Activated CD4-positive, alpha-beta T cell treated with anti-CD3 and anti-CD28 coated beads, Interleukin-2, amount 10 ng/mL, durations not matched to agents 24 days and 14 days (primary cell): ENCODE measurements at places on chromosomes 11 and 22. TPM values are rescaled to one million over a fixed set of nuclear protein-coding genes. Genes with fewer than 3 reads are reported as not detected.

IFITM10 gene
- 0.12 and 0.14 TPM in 2 replicates for total RNA-seq

GRCh38 chr11:1229471-1230120 is 6.7 kb downstream of the MUC5B start:
- no peaks in the 10 kb centered on the region for H3K4me1 ChIP-seq
- H3K27ac ChIP-seq: no peak overlapping the region
- no peaks in the 10 kb centered on the region for H3K27me3 ChIP-seq
- DNase-seq: no peak
- H3K4me3 ChIP-seq: no peak overlapping the region

DNA sequence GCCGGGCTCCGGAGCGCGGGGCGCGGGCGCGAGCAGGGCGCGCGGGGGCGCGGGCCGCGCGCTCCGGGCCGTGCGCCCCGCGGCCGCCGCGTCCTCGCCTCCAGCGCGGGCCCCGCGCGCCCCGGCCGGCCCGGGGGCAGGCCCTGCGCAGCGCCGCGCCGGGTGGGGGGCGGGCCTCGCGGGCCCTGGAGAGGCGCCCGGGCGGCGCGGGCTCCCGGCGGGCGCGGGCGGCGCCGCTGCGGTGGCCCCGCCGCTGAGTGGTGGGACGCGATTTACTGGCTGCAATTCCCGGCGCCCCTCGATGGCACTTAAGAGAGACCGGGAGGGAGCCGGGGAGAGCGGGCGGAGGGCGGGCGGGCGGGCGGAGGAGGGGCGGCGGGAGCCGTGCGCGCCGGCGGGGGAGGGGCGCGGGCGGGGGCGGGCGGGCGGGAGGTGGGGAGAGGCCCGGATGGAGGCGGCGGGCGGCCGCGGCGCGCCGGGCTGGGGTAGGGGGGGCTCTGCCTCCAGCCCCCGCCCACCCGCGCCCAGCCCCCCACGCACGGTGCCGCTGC is 73.2 kb upstream of the TCF20 start:
- H3K27me3 ChIP-seq: peaks cover 20% of the 10 kb centered on the region
- DNase-seq: peak; percentile 67
- no peaks in the 10 kb centered on the region for H3K36me3 ChIP-seq
- no peak overlapping the region for H3K27ac ChIP-seq
- no peak overlapping the region for H3K4me3 ChIP-seq

DNA sequence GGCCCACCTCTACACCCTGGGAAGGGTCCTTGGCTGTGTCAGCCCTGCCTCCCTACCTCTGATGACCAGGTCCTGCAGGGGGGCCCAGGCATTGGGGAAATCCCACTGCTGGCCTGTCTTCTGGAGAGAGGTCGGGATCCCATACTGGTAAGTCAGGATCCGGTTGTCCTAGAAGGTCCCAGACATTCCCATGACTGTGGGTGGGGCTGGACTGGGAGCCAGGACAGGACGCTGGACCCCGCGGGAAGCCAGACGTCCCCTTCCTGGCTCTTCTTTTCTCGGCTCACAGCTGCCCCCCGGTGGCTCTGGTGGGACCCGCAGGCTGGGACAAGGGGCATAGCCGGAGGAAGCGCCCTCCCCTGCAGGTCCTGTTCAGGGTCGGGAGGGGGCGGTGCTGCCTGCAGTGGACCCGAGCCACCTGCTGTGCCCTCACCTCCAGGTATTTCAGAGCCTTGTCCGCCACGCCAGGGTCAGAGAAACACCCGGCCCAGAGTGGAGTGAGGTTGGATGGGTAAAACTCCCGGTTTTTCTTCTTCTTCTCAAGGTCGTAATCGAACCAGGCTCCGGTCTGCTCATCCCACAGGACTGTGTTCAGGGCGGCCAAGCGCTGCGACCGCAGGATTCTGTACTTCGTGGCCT is 20.0 kb downstream of the TREH start:
- H3K36me3 ChIP-seq: no peaks in the 10 kb centered on the region
- no peaks in the 10 kb centered on the region for H3K27me3 ChIP-seq
- peaks cover 3% of the 10 kb centered on the region for H3K4me1 ChIP-seq
- DNase-seq: peak; percentile 96

DNA sequence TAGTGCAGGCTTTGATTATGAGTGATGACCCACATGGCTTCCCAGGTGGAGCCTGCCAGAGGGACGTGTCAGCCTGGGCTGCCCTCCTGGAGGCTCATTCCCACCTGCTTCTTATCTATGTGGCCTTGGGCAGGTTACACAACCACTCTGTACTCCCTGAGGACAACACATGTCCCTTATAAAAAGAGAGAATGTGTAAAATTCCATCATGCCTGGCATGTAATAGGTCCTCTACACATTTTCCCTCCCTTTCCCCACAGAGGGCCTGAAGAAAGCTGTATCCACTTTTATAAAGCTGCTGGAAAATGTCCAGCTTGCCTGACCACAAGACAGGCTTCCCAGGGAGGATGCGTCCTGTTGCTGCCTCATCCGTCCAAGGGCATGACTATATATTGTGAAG is 55.0 kb upstream of the VSTM5 start:
- H3K27me3 ChIP-seq: peaks cover 4% of the 10 kb centered on the region
- no peak for DNase-seq
- no peaks in the 10 kb centered on the region for H3K4me1 ChIP-seq
- no peak overlapping the region for H3K27ac ChIP-seq

- peaks cover 46% of the 10 kb centered on the region for H3K27me3 ChIP-seq
- H3K4me1 ChIP-seq: peaks cover 9% of the 10 kb centered on the region
- H3K36me3 ChIP-seq: no peaks in the 10 kb centered on the region
- no peak for DNase-seq
Measured at GRCh38 chr11:59175091-59175501, 3.2 kb downstream of the DTX4 start.

OR2AT4 gene
- total RNA-seq: not detected in 2 replicates

LYVE1 gene
- total RNA-seq: not detected in 2 replicates

C22orf23 gene
- 0.37 TPM in 1 of 2 replicates, not detected in the other for total RNA-seq

DNA sequence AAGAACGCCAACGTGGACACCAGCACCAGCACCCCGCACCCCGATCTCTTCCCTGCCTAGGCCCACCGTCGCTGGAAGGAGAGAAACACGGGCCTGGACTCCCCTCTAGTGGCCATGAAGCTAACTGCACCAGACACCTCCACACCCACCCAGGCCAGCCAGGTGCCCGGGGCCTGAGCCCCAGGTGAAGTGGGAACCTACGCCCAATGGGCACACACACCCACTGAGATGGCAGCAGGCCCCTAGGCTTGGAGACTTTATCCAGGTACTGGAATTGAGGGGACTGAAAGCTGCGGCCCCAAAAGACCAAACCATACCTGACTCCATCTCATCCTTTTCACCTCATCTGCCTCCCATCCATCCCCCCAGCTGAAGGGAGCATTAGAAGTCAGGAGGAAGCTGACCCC is 81.0 kb downstream of the BUD13 start:
- H3K36me3 ChIP-seq: no peaks in the 10 kb centered on the region
- peak; percentile 84 for DNase-seq
- no peaks in the 10 kb centered on the region for H3K4me1 ChIP-seq
- no peak overlapping the region for H3K4me3 ChIP-seq
- H3K27ac ChIP-seq: no peak overlapping the region
- H3K27me3 ChIP-seq: peaks cover 3% of the 10 kb centered on the region

GRCh38 chr11:62611705-62612365 is 740 bp downstream of the EML3 start:
- peaks cover 47% of the 10 kb centered on the region for H3K4me1 ChIP-seq
- peak overlapping the region; percentile 97 for H3K27ac ChIP-seq
- no peaks in the 10 kb centered on the region for H3K27me3 ChIP-seq
- peaks cover 45% of the 10 kb centered on the region for H3K36me3 ChIP-seq
- peak; percentile 80 for DNase-seq

DNA sequence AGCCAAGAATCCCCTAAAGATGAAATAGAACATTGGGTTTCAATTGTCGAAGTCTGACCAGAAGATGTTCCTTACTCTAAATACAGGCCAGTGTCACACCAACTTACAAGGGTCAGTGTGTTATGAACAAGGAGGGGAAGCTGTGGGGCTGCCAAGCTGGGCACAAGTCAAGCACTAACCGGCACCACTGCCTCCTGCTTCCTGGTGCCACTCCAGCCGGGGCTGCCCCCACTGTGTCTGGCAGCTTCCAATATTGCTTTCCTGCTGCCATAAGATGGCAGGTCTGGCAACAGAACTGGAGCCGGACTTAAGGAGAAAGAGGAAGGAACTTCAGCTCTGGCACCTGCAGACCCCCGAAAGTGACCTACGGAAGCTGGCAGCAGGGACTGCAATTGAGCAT is 13.7 kb upstream of the VPS37C start:
- H3K27me3 ChIP-seq: peaks cover 13% of the 10 kb centered on the region
- H3K36me3 ChIP-seq: no peaks in the 10 kb centered on the region
- H3K4me3 ChIP-seq: no peak overlapping the region
- no peak for DNase-seq
- no peak overlapping the region for H3K27ac ChIP-seq

DNA sequence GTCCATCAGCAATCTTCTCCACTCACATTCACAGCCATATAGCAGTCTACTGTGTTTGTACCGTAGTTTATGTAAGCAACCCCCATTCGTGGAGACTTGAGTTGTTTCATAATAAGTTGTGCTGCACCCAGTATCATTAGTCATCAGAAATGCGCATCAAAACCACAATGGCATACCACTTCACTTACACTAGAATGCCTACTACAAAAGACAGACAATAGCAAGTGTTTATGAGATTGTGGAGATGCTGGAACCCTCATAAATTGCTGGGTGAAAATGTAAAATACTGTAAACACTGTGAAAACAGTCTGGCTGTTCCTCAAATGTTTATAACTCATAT is 133.3 kb downstream of the ATXN10 start:
- H3K27me3 ChIP-seq: no peaks in the 10 kb centered on the region
- no peak overlapping the region for H3K4me3 ChIP-seq
- H3K4me1 ChIP-seq: peaks cover 3% of the 10 kb centered on the region
- DNase-seq: no peak
- peaks cover 7% of the 10 kb centered on the region for H3K36me3 ChIP-seq

JAML gene
- 303 and 318 TPM in 2 replicates for total RNA-seq

GRCh38 chr11:116510886-116511650 is 261.7 kb downstream of the BUD13 start:
- H3K27me3 ChIP-seq: peaks cover 3% of the 10 kb centered on the region
- DNase-seq: no peak
- H3K27ac ChIP-seq: no peak overlapping the region
- H3K36me3 ChIP-seq: no peaks in the 10 kb centered on the region
- H3K4me1 ChIP-seq: no peaks in the 10 kb centered on the region

CSF2RB gene
- total RNA-seq: 5.0 and 5.2 TPM in 2 replicates

DNA sequence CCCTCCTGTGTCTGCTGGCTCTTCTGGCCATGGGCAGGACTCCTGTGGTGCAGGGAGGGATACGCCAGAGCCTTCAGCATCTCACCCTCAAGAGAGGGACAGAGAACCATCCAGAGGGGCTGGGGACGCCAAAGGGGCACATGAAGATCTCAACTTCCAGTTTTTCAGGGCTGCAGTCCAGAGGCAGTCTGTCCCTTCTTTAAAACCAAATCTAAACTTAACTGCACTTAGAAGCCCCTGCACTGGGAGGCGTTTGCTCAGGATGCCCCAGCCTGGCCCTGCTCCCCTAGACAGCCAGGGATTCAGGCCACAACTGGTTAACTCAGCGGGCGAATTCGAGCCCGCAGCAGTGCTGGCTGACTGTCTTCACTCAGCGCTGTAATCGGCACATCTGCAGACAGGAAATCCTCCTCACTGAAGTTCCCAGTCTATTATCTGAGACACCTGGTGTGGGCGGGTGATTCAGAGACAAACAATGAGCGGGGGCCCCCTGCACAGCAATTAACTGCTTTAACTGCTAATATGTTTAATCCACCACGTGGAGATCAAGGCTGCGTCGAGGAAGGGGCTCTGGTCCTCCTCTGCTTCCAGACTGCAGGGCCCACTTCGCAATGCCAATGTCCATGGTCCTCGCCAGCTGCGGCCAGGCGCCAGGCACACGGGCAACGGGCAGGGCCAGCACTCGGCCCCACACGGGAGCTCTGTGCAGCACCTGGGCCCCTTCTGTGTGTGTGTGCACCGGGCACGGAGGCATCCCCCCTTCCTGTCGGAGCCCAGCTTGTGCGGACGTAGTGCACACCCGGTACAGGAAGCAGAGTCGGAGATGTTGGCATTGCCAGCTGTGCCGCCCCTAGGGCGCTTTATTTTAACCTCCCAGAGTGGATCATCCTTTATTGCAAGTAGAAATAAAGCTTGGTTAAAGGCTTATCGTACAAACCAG is 36.9 kb upstream of the GNB1L start:
- H3K4me1 ChIP-seq: peaks cover 39% of the 10 kb centered on the region
- peak; percentile 90 for DNase-seq
- peak overlapping the region; percentile 80 for H3K4me3 ChIP-seq
- peaks cover 5% of the 10 kb centered on the region for H3K36me3 ChIP-seq
- no peaks in the 10 kb centered on the region for H3K27me3 ChIP-seq
- peak overlapping the region; percentile 94 for H3K27ac ChIP-seq

- no peak overlapping the region for H3K27ac ChIP-seq
- DNase-seq: no peak
- H3K36me3 ChIP-seq: no peaks in the 10 kb centered on the region
- H3K27me3 ChIP-seq: peaks cover 19% of the 10 kb centered on the region
- no peak overlapping the region for H3K4me3 ChIP-seq
Measured at GRCh38 chr11:100683126-100683525, 4.0 kb upstream of the ARHGAP42 start.

- peak overlapping the region; percentile 24 for H3K4me3 ChIP-seq
- H3K4me1 ChIP-seq: peaks cover 14% of the 10 kb centered on the region
- H3K27me3 ChIP-seq: peaks cover 2% of the 10 kb centered on the region
- no peaks in the 10 kb centered on the region for H3K36me3 ChIP-seq
Measured at GRCh38 chr22:30046716-30047363, 33.4 kb upstream of the HORMAD2 start.

DNA sequence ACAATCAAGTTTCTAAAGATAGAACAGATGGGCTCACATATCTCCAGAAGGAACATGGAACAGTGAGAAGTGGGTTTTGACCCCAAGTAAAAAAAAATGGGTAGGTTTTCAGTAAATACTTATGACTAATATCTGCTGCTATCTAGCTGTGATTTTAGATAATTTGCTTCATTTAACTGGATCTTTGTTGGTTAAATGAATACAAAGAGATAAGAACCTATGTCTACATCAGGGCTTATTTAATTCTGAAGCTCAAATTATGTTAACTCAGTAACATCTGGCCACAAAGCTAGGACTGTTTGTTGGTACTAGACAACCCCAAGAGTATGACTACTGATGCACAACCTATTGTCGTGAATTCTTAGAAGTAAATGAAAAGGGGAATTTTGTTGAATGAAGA is 144.4 kb upstream of the SESN3 start:
- no peaks in the 10 kb centered on the region for H3K36me3 ChIP-seq
- peaks cover 2% of the 10 kb centered on the region for H3K4me1 ChIP-seq
- peaks cover under 1% of the 10 kb centered on the region for H3K27me3 ChIP-seq
- H3K27ac ChIP-seq: no peak overlapping the region
- peak; percentile 37 for DNase-seq
- H3K4me3 ChIP-seq: no peak overlapping the region

GLYAT gene
- total RNA-seq: not detected in 2 replicates

GRCh38 chr11:62917906-62918502 is 3.2 kb downstream of the CHRM1 start:
- peaks cover 30% of the 10 kb centered on the region for H3K27me3 ChIP-seq
- no peak overlapping the region for H3K27ac ChIP-seq
- DNase-seq: no peak
- no peaks in the 10 kb centered on the region for H3K36me3 ChIP-seq

XBP1 gene
- total RNA-seq: 133 and 135 TPM in 2 replicates

DRAP1 gene
- total RNA-seq: 113 and 117 TPM in 2 replicates

GRCh38 chr11:71404209-71404608 is 44.0 kb downstream of the DHCR7 start:
- H3K36me3 ChIP-seq: no peaks in the 10 kb centered on the region
- no peak overlapping the region for H3K4me3 ChIP-seq
- no peaks in the 10 kb centered on the region for H3K4me1 ChIP-seq
- H3K27me3 ChIP-seq: no peaks in the 10 kb centered on the region
- H3K27ac ChIP-seq: no peak overlapping the region
- no peak for DNase-seq

- peaks cover 48% of the 10 kb centered on the region for H3K36me3 ChIP-seq
- H3K27me3 ChIP-seq: no peaks in the 10 kb centered on the region
- peaks cover 27% of the 10 kb centered on the region for H3K4me1 ChIP-seq
Measured at GRCh38 chr11:3824714-3825472, 15.9 kb downstream of the RHOG start.
